Bladder microvascular endothelial cell (primary cell): ENCODE measurements at places on chromosomes 6 and 20. TPM values are rescaled to one million over a fixed set of nuclear protein-coding genes. Genes with fewer than 3 reads are reported as not detected.

The TCP11 gene
- total RNA-seq, result not detected in 2 replicates

The EYS gene
- total RNA-seq, result not detected in 2 replicates

The GMPR gene
- total RNA-seq, result 14.6 and 19.3 TPM in 2 replicates

The GPR6 gene
- total RNA-seq, result not detected in 2 replicates

The CARMIL1 gene
- 1.7 and 6.8 TPM in 2 replicates for total RNA-seq

The GNAS gene
- total RNA-seq, result 337 and 622 TPM in 2 replicates

The NRSN1 gene
- total RNA-seq, result not detected in 2 replicates

The FUCA2 gene
- total RNA-seq, result 29.5 and 31.1 TPM in 2 replicates

The THBD gene
- total RNA-seq, result 26.2 and 42.2 TPM in 2 replicates

The C20orf144 gene
- total RNA-seq, result under 0.01 TPM in 1 of 2 replicates, not detected in the other

The SEMG2 gene
- total RNA-seq, result not detected in 2 replicates

The BPIFB1 gene
- total RNA-seq, result not detected in 2 replicates

The MYMX gene
- total RNA-seq, result 0.31 and 0.49 TPM in 2 replicates

The EMILIN3 gene
- under 0.01 and 0.06 TPM in 2 replicates for total RNA-seq

The RAB32 gene
- total RNA-seq, result 59.9 and 70.1 TPM in 2 replicates

The RWDD2A gene
- total RNA-seq, result 2.4 and 3.4 TPM in 2 replicates

The STMN3 gene
- total RNA-seq, result 0.69 and 1.5 TPM in 2 replicates

The ME1 gene
- 6.3 and 8.4 TPM in 2 replicates for total RNA-seq

The CLPSL1 gene
- not detected in 2 replicates for total RNA-seq

The ZNF165 gene
- total RNA-seq, result 0.13 and 0.16 TPM in 2 replicates

The PI16 gene
- 0.16 TPM in 1 of 2 replicates, not detected in the other for total RNA-seq

The SEMG1 gene
- total RNA-seq, result not detected in 2 replicates

The GJA10 gene
- total RNA-seq, result not detected in 2 replicates

The CUL7 gene
- 20.9 and 41.9 TPM in 2 replicates for total RNA-seq

The GTSF1L gene
- not detected in 2 replicates for total RNA-seq

The SPATA25 gene
- 0.49 and 0.50 TPM in 2 replicates for total RNA-seq
